T-helper 2 cell treated with Interferon-gamma antibody and Interleukin-4, amounts not matched to agents 5 μg/mL and 100 μg/mL, for 36 hours (primary cell): ENCODE measurements at places on chromosomes 3 and 15.

DNA sequence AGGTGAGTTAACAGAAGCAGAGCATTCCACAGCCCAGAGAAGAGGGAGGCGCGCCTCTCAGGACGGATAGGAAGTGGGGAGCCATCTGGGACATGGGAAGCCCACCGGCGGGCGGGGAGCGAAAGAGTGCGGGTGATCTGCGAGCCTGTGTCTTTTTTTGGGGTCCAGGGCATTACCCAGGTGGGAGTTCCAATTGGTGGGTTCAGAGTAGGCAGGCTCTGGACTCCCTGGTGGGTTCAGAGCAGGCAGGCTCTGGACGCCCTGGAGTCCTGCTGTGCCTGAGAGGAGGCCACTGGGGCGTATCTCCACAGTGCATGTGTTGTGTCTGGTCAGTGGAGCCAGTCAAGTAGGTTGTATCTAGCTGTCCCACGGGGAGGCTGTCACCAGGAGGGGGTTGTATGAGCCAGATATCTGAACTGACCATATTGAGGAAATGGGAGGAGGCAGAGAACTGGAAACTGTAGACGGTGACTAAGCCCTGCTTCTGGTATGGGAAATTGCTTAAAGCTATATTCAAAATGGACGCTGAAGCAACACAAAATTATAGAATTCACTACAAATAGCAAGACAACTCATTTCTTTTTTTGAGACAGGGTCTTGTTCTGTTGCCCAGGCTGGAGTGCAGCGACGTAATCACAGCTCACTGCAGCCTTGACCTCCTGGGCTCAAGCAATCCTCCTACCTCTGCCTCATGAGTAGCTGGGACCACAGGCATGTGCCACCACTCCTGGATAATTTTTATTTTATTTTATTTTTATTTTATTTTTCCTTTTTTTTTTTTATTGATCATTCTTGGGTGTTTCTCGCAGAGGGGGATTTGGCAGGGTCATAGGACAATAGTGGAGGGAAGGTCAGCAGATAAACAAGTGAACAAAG lies 34.5 kb upstream of the CHST2 start:
- DNase-seq: no peak

DNA sequence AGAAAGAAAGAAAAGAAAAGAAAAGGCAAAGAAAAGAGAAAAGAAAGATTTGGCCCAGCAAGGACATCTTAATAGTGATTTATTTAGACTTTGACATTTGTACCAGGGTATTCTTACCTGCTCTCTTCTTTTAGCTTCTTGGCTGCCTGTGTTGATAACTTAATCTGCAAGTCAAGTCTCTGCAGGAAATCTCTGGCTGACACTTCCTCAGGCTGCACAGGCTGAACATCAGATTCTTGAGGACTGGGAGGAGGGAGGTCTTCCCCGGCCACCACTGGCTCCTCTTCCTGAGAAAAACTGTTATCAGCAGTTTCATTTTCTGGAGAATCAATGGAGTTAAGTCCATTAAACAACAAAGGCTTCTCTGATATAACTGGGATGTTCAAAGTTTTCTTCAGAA lies 12.8 kb downstream of the LYSMD2 start:
- no peak for DNase-seq

DNA sequence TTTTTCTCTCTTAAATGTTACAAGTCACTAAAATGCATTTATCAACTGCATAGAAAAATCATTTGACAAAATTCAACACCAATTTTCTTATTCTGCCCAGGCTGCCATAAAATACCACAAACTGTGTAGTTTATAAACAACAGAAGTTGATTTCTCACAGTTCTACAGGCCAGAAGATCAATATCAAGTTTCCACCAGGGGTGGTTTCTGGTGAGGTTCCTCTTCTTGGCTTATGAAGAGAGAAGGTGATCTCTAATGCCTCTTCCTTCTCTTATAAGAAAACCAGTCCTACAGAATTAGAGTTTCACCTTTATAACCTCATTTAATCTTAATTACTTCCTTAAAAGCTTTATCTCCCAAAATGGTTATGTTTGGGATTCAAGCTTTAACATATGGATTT lies 10.9 kb upstream of the CD200R1L start:
- no peak for DNase-seq

DNA sequence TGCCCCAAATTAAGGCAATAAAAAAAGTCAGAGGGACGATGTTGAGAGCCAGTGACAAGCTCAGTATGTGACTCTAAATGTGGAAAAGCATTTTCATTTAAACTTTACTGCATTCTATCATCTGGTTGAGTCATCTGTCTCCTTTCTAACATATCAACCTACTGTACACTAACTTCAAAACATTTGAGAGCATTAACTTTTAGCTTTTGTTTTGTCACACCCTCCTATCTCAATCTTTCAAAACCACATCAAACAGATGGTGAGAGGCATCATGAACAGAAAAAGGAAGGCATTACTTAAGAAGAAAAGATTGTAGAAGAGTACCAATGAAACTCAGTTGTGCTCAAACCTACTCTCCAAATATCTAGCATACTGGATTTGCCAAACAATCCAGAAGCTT lies 4.8 kb downstream of the LRRC58 start:
- peak; percentile 17 for DNase-seq

DNA sequence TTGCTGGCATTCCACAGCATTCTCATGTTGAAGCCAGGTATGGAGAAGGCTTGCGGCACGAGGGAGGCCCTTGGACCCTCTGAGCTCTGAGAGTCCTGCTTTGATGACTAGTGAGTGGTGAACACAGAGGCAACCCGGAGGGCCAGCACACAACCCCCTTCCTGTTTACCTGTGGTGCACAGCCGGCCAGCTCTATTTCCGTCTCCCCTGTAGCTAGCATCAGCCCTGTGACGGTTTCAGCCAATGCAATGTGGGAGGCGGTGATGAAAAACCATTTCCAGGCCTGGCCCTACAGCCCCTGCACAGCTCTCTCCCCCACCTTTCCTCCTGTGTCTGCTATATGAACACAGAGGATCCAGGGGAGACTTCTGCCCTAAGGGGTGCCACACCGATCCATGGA lies 76.8 kb upstream of the KLHL25 start:
- DNase-seq: no peak

- DNase-seq: no peak
Measured at GRCh38 chr3:61066800-61067199, 184.5 kb downstream of the FHIT start.

GRCh38 chr3:157981819-157982218 lies 124.4 kb downstream of the SHOX2 start:
- no peak for DNase-seq

- no peak for DNase-seq
Measured at GRCh38 chr3:40631341-40631995, 106.7 kb downstream of the ZNF621 start.

DNA sequence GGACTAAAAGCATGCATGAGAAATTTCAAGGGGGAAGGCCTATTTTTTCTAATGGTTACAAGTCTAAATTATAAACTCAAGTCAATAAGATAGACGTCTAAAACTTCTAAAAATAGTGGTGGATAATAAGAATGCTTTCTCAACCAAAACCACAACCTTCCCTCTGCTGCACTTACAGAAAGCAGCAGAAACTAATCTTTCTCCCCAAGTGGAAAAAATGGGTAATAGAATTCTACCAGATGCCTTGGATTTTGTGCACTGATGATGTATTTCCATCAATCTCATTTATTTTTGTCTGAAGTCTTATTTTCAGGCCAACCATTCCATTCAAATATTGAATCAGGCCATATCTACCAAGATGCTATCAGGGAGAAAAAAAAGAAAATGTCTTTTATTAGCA lies 344.7 kb downstream of the NEK10 start:
- no peak for DNase-seq

DNA sequence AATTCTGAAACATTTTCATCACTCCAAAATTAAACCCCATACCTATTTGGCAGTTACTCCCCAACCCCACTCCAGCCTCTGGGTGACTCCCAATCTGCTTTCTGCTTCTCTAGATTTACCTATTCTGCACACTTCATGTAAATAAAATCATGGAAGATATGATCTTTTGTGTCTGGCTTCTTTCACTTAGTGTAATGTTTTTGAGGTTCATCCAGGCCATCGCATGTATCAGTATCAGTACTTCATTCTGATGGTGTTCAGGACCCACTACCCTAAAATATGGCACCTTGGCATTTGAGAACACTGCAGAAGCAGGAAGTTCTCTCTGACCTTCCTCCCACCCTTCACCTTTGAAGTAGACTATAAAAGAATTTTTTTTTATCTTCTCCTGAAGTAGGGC lies 78.7 kb upstream of the SLC25A26 start:
- no peak for DNase-seq

DNA sequence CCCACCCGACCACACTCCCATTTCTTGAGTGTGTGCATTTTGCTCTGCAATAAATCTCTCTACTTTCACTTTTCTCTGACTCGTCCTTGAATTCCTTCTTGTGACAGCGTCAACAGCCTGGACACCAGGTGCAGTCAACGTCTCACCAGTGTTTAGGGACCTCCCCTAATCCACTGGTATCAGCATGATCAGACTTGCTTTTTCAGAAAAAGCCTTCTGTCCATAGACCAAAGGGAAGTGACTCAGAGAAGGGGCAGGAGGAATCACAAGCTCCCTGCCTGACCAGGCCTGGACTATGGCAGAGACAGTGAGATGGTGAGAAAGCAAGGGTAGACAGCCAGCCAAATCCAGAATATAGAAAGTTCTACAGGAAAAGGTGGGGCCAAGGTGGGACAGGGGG lies 15.5 kb downstream of the CCR5 start:
- DNase-seq: no peak

GRCh38 chr3:37752649-37753025 lies 109.0 kb upstream of the CTDSPL start:
- no peak for DNase-seq

- no peak for DNase-seq
Measured at GRCh38 chr15:64847448-64847847, 5.7 kb downstream of the PLEKHO2 start.

GRCh38 chr3:192207651-192208050 lies 519.7 kb downstream of the FGF12 start:
- no peak for DNase-seq
